ENCODE measurements at places on chromosomes 1 and 21. TPM values are rescaled to one million over a fixed set of nuclear protein-coding genes. Genes with fewer than 3 reads are reported as not detected.
A peak's percentile ranks its signal among the peaks of the same experiment; 100 is the strongest.

DNA sequence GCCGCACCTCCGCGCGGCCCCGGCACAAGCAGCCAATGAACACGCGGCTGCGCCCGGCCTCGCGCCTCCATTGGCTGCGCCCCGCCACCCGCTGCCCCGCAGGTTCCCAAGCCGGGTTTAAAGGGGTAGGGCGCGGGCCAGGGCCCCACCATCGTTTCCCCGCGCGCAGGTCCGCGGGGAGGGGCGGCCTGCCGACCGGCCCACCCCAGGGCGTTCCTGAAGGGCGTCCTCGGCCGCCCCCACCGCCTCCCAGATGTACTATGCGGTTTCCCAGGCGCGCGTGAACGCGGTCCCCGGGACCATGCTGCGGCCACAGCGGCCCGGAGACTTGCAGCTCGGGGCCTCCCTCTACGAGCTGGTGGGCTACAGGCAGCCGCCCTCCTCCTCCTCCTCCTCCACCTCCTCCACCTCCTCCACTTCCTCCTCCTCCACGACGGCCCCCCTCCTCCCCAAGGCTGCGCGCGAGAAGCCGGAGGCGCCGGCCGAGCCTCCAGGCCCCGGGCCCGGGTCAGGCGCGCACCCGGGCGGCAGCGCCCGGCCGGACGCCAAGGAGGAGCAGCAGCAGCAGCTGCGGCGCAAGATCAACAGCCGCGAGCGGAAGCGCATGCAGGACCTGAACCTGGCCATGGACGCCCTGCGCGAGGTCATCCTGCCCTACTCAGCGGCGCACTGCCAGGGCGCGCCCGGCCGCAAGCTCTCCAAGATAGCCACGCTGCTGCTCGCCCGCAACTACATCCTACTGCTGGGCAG, at the start of gene OLIG1:
Gene OLIG1 (plus strand): TSS at position 148 of the 750 bp plus-strand sequence. CDS start 106 bp downstream, at position 254.
- H3K27ac ChIP-seq = no peak within 1 kb of the TSS
- H3K4me1 ChIP-seq = peaks cover 5% of the 10 kb centered on the region
- no peaks in the 10 kb centered on the region for H3K36me3 ChIP-seq
- H3K27me3 ChIP-seq = peaks cover 80% of the 10 kb centered on the region
- DNase-seq = peak; percentile 18

GRCh38 chr1:224565186-224565585, 50.9 kb upstream of the CNIH3 start:
- H3K27me3 ChIP-seq = no peaks in the 10 kb centered on the region
- H3K27ac ChIP-seq = peak overlapping the region; percentile 22
- H3K4me1 ChIP-seq = peaks cover 18% of the 10 kb centered on the region
- DNase-seq = peak; percentile 16
- no peaks in the 10 kb centered on the region for H3K36me3 ChIP-seq
- H3K4me3 ChIP-seq = no peak overlapping the region

DNA sequence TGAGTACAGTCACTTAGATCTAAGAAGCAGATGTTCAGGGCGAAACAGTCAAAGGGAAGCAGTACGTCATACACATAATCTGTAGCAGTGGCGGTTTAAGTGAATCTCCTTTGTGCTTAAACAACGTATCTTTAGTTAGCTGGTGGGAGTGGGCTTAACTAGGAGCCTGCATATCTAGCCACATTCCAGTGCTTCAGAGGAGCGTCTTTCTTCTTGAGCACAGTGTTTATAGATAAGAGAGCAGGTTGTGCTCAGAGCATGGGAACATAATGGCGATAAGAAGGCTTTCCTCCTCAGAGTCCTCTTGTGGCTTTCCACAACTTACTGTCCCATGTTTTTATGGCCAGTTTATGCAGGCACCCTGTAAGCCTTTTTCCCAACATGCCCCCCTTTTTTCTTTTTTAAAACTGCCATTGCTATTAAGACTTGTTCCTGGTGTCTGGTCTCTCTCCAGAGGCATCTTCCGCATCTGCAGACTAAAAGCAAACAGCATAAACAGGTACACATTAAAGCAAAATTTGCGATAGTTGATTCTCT, 3.2 kb downstream of the DAP3 start:
- no peaks in the 10 kb centered on the region for H3K36me3 ChIP-seq
- H3K4me1 ChIP-seq = peaks cover 11% of the 10 kb centered on the region
- H3K4me3 ChIP-seq = no peak overlapping the region
- H3K27ac ChIP-seq = no peak overlapping the region
- H3K27me3 ChIP-seq = no peaks in the 10 kb centered on the region

DNA sequence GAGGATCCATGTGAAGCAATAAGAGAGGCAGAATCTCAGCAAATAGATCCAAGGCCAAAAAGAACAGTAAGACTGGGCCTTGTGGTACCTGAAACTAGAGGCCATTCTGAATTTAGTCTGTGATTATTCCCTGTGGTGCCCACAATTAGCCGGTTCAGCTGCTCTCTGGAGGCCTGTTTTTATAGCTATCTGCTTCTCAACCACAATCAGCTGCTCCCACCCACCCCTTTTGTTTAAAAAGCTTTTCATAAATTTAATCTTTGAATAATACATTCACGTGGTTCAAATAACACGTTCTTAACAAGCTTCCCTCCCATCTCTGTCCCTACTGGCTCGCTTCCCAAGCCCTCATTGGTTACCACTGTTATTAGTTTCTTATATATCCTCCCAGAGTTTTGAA, 18.0 kb downstream of the UBE2T start:
- H3K36me3 ChIP-seq = no peaks in the 10 kb centered on the region
- H3K4me3 ChIP-seq = no peak overlapping the region
- no peak for DNase-seq
- no peaks in the 10 kb centered on the region for H3K4me1 ChIP-seq

GRCh38 chr1:104733866-104734265, 984.2 kb downstream of the AMY1C start:
- no peak for DNase-seq
- no peaks in the 10 kb centered on the region for H3K4me1 ChIP-seq
- H3K27ac ChIP-seq = no peak overlapping the region
- H3K36me3 ChIP-seq = no peaks in the 10 kb centered on the region
- no peaks in the 10 kb centered on the region for H3K27me3 ChIP-seq

GRCh38 chr21:38246511-38246910, 10.3 kb upstream of the KCNJ15 start:
- no peak for DNase-seq
- no peak overlapping the region for H3K27ac ChIP-seq
- H3K4me3 ChIP-seq = no peak overlapping the region
- peaks cover 9% of the 10 kb centered on the region for H3K4me1 ChIP-seq

DNA sequence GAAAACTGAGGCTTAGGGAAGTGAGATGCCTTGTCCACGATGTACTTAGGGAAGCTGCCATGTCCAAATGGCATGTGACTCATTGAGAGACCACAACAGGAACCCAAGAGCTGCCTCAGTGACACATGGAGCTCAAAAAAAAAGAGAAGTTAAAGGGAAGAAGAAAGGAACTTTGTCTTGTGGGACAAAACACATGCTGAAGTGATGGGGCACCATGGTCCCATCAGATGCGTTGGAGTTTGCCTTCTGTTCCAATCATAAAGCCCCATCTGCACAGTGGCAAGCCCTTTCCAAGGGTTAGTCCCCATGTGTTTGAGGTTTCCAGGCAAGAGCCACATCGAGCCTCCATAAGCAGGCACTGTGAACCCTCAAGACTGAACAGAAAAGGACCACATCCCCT, 8.0 kb downstream of the MED8 start:
- H3K36me3 ChIP-seq = peaks cover 46% of the 10 kb centered on the region
- no peaks in the 10 kb centered on the region for H3K4me1 ChIP-seq
- no peak for DNase-seq
- no peaks in the 10 kb centered on the region for H3K27me3 ChIP-seq
- H3K4me3 ChIP-seq = no peak overlapping the region

GRCh38 chr1:202233171-202233570, 39.6 kb downstream of the LGR6 start:
- H3K4me1 ChIP-seq = peaks cover 13% of the 10 kb centered on the region
- DNase-seq = no peak
- no peak overlapping the region for H3K27ac ChIP-seq
- H3K27me3 ChIP-seq = peaks cover 7% of the 10 kb centered on the region
- no peaks in the 10 kb centered on the region for H3K36me3 ChIP-seq
- no peak overlapping the region for H3K4me3 ChIP-seq

GRCh38 chr21:35053356-35054096, 4.4 kb upstream of the RUNX1 start:
- H3K36me3 ChIP-seq = no peaks in the 10 kb centered on the region
- H3K4me1 ChIP-seq = peaks cover 22% of the 10 kb centered on the region
- H3K4me3 ChIP-seq = no peak overlapping the region

DNA sequence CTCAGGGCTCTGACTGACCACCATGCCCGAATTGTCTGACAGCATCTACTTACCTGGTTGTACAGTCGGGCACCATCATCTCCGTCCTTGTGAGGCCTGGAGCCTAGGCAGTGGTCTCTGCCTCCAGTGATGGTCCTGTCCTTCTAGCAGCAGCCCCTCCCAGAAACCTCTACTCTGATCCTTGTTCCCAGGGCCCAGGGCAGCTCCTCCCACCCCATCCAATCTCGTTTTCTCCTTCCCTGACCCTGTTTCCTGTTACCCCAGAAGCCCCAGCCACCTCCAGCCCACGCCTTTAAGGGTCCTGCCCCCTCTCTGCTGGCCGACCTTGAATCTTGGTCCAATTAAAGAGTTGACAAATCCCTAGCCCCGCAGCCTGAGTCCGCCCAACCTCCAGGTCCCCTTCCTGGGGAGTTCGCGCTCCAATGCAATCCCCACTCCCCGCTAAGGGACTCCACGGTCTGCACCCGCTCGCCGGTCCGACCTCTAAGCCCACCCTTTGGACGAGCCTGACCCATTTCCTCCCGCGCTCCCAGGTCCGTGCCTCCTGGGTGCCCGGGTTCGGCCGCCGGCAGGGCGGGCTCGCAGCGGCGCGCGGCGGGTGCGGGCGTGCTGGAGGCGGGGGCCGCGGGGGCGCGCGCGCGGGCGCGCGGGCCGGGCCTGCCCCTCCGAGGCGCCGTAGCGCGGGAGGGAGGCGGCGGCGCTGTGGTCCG, at the start of gene B4GALT2:
Gene B4GALT2 (plus strand): TSS at position 660 of the 710 bp plus-strand sequence. CDS start 1,951 bp downstream, outside the sequence.
- H3K36me3 ChIP-seq = no peaks in the 10 kb centered on the region
- DNase-seq = peak; percentile 24
- H3K4me1 ChIP-seq = peaks cover 31% of the 10 kb centered on the region
- H3K27me3 ChIP-seq = no peaks in the 10 kb centered on the region

- no peak overlapping the region for H3K4me3 ChIP-seq
- H3K27ac ChIP-seq = no peak overlapping the region
- H3K36me3 ChIP-seq = no peaks in the 10 kb centered on the region
- peaks cover 5% of the 10 kb centered on the region for H3K4me1 ChIP-seq
These were observed 124.6 kb downstream of the CAMTA1 start for GRCh38 chr1:6909857-6910256.

DNA sequence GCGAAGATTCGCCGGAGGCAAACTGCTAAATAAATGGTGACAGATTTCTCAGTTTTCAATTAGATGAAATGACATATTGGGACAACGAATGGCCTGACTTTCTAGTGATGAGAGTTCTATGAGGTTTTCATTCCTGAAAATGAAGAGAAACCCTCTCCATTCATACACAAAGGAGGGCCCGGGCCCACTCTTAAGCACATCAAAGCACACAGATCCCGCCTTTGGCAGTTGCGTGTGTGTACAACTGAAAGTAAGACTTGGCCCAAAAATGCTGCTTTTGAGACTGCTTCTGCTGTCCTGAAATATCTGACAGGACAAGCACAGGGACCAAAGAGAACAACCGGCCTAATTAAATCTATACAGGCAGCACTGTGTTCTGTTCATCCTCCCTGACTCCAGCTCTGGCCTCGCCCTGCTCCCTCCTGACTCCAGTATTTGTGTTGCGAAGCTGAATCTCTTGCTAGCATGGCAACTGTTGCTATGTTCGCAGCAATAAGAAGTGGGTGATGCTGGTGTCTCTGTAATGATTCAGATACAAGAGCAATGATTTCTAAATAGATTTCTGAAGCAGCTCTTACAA, 7.4 kb downstream of the LRRC53 start:
- no peaks in the 10 kb centered on the region for H3K27me3 ChIP-seq
- no peaks in the 10 kb centered on the region for H3K4me1 ChIP-seq
- H3K36me3 ChIP-seq = no peaks in the 10 kb centered on the region
- no peak overlapping the region for H3K27ac ChIP-seq
- H3K4me3 ChIP-seq = no peak overlapping the region

GRCh38 chr1:118958937-118959631, 29.1 kb downstream of the TBX15 start:
- H3K36me3 ChIP-seq = no peaks in the 10 kb centered on the region
- H3K4me1 ChIP-seq = no peaks in the 10 kb centered on the region
- H3K27ac ChIP-seq = no peak overlapping the region
- no peak for DNase-seq
- H3K27me3 ChIP-seq = no peaks in the 10 kb centered on the region

GRCh38 chr1:243926803-243927245, 76.8 kb upstream of the AKT3 start:
- no peaks in the 10 kb centered on the region for H3K27me3 ChIP-seq
- no peaks in the 10 kb centered on the region for H3K36me3 ChIP-seq
- peak overlapping the region; percentile 78 for H3K27ac ChIP-seq
- H3K4me3 ChIP-seq = no peak overlapping the region
- peak; percentile 96 for DNase-seq

GRCh38 chr1:106266786-106267185, 789.7 kb upstream of the PRMT6 start:
- H3K4me3 ChIP-seq = no peak overlapping the region
- H3K36me3 ChIP-seq = no peaks in the 10 kb centered on the region
- H3K27ac ChIP-seq = no peak overlapping the region
- no peak for DNase-seq
- no peaks in the 10 kb centered on the region for H3K4me1 ChIP-seq

GRCh38 chr1:226653311-226653921, 85.7 kb downstream of the ITPKB start:
- no peak overlapping the region for H3K27ac ChIP-seq
- no peaks in the 10 kb centered on the region for H3K36me3 ChIP-seq
- peaks cover 32% of the 10 kb centered on the region for H3K4me1 ChIP-seq

- no peak overlapping the region for H3K4me3 ChIP-seq
- peak overlapping the region; percentile 25 for H3K27ac ChIP-seq
- H3K27me3 ChIP-seq = no peaks in the 10 kb centered on the region
- peak; percentile 95 for DNase-seq
These were observed 4.1 kb downstream of the PYCR2 start for GRCh38 chr1:225919906-225920305.

GRCh38 chr1:13517193-13517812, 3.5 kb upstream of the LRRC38 start:
- no peaks in the 10 kb centered on the region for H3K27me3 ChIP-seq
- DNase-seq = no peak
- no peak overlapping the region for H3K4me3 ChIP-seq
- no peaks in the 10 kb centered on the region for H3K4me1 ChIP-seq
- H3K27ac ChIP-seq = no peak overlapping the region
- H3K36me3 ChIP-seq = no peaks in the 10 kb centered on the region

DNA sequence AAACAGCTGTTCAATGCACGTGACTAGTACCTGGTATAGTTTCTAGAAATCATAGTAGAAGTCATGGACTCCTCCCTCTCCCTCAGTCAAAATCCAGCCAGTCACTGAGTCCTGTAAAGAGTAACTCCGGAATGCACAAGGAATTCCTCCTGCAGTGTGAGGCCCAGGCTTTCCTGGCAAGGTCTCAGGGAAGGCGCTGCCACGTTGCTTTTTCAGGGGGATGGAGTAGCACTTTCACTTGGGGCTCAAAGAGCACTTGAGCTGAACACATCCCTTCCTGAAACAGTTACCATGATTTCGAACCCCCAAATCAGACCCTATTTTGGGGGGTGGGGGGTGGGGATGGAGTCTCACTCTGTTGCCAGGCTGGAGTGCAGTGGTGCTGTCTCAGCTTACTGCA, 26.4 kb upstream of the LRRC8D start:
- no peak for DNase-seq
- H3K4me3 ChIP-seq = no peak overlapping the region
- no peaks in the 10 kb centered on the region for H3K27me3 ChIP-seq
- no peaks in the 10 kb centered on the region for H3K36me3 ChIP-seq
- H3K4me1 ChIP-seq = peaks cover 3% of the 10 kb centered on the region

Gene RGS13
- not detected for total RNA-seq

Gene AURKAIP1
- total RNA-seq = 151 TPM

Gene TIAM1
- 0.83 TPM for total RNA-seq

Gene PCAT6
- total RNA-seq = 1.7 TPM

Gene ATP6V1G3
- total RNA-seq = not detected

Gene TFF2
- not detected for total RNA-seq

Gene CSMD2
- not detected for total RNA-seq

Gene AMY1B
- not detected for total RNA-seq

Gene LCE3C
- not detected for total RNA-seq

Gene FCER1G
- total RNA-seq = 2.2 TPM

Gene UBE2U
- total RNA-seq = not detected

Gene USP21
- 19.7 TPM for total RNA-seq
